ENCODE measurements at places on chromosomes 4 and X.

- no peak for DNase-seq
Measured at GRCh38 chr4:104866809-104867208, 279.9 kb upstream of the TET2 start.

GRCh38 chr4:142565771-142566170 is 280.3 kb downstream of the INPP4B start:
- DNase-seq: no peak

GRCh38 chrX:36007207-36007606 is 87.7 kb downstream of the CFAP47 start:
- no peak for DNase-seq

DNA sequence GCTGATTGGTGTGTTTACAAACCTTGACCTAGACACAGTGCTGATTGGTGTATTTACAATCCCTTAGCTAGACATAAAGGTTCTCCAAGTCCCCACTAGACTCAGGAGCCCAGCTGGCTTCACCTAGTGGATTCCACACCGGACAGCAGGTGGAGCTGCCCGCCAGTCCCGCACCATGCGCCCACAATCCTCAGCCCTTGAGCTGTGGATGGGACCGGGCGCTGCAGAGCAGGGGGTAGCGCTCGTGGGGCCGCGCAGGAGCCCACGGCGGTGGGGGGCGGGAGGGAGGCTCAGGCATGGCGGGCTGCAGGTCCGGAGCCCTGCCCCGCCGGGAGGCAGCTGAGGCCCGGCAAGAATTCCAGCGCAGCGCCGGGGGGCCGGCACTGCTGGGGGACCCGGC is 30.7 kb downstream of the MEPE start:
- no peak for DNase-seq

DNA sequence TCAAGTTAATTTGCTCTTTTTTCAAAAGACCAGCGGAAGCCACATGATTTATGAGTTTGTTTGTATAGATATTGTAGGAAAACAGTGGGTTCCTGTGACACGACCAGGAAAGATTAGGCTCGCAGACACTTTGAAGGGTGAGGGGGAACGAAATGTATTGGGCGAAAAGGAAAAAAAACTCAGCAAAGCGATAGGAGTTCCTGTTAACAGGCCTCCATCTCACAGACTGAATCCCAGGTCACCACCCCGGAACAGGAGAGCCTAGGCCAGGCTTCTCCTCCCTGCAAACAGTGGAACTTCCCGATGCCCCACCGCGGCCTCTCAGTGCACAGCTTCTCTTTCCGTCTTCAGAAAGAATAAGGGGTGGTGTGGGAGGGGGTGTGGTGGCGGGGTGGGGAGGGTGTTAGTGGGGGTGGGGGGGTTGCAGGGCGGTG is 181.8 kb upstream of the GPRIN3 start:
- no peak for DNase-seq

DNA sequence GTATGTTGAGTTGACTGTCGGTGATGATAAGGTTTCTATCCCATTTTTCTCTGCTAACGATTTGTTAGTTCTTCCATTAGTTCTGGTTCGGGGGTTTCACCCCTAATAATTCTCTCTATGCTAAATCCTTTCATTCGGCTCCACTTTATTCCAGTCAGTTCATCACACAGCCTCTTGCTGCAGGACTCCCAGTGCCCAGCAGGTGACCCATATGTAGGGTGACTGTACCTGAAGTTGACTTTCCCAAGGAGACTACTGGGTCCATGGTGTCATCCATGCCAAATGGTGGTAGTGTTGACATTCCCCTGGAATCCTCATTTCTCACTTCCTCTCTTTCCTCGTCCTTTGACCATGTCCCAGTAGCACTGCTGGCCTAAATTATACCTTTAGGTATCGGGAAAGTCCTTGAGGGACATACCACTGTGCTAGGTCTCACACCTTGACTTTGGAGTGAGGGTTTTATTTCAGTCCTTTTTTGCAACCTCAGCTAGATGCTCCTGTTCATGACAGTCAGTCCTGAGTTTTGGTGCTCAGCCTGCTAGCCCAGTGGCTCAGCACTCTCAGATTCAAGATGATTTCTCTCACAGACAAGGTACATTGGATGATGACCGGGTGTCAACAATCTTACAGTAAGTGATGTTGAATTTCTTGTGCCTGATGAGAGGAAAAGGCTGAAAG is 105.1 kb upstream of the ARHGAP24 start:
- no peak for DNase-seq

DNA sequence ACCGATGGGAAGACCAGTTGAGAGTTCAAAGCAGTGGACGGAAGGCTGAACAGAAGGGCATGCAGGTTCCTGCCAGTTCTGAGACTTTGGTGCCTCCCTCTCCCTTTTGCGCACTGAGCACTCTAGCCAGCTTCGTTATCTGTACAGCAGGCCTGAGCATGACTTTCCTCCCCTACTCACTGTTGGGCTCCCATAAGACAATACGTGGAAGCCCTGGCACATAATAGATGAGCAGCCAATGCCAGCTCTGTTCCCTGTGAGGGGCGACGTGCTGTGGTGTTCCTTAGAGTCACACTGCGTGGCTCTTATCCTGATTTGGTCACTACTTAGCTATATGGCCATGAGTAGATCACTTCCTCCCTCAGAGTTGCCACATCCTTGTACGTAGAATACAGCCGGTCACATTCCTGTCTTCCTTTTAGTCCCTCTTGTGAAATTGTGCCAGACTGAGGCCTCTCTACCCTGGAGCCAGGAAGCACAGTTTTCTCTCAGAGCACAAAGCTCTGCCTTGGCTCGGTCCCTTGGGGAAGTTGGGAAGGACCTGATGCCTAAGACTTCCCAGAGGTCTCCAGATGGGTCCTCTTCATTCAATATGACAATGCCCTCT is 160.4 kb upstream of the MAMLD1 start:
- no peak for DNase-seq

DNA sequence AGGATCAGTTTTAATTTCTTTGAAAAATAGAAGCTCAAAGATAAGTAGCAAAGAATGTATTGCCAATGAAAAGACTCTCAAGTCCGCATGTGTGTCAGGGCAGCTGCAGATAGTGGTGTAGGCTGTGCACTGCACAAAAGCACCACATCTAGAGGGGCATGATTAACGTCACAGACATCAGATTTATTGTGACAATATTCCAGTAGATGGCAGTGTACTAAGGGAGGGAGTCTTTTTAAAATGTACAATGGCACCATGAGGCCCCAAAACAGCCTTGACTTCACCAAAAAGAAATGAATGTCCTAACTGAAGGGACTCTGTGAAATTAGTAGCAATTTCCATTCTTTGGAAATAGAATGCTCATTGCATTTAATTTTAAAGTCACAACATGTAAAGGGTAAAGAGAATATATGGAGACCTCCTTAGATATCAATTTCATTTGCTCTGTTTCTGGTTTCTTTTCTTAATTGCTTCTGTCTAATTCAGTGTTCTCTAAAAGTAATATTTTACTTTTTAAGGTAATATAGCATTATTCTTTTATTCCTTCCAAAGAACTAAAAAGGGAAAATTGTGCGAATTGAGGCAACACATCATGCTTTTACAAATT is 98.4 kb downstream of the ZNF827 start:
- peak; percentile 5 for DNase-seq

DNA sequence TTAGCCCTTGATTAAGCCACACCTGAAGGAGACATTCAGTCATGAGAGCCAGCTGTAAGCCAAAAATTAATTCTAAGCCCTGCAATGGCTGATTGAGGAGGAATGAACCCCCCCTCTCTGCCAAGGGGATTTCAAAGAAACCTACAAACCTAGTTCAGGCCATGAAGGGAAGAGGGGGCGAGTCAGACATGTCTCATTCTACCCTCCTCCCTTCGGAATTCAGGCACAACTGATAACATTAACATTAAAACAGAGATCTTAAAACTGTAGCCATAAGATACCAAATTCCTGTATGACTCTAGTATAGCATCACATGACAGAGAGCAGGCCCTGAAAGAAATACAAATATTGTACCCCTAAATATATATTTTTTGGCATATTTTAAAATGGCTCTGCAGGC is 40.4 kb upstream of the AFAP1 start:
- no peak for DNase-seq

GRCh38 chrX:47796433-47796906 is 40.2 kb upstream of the ZNF81 start:
- DNase-seq: no peak

DNA sequence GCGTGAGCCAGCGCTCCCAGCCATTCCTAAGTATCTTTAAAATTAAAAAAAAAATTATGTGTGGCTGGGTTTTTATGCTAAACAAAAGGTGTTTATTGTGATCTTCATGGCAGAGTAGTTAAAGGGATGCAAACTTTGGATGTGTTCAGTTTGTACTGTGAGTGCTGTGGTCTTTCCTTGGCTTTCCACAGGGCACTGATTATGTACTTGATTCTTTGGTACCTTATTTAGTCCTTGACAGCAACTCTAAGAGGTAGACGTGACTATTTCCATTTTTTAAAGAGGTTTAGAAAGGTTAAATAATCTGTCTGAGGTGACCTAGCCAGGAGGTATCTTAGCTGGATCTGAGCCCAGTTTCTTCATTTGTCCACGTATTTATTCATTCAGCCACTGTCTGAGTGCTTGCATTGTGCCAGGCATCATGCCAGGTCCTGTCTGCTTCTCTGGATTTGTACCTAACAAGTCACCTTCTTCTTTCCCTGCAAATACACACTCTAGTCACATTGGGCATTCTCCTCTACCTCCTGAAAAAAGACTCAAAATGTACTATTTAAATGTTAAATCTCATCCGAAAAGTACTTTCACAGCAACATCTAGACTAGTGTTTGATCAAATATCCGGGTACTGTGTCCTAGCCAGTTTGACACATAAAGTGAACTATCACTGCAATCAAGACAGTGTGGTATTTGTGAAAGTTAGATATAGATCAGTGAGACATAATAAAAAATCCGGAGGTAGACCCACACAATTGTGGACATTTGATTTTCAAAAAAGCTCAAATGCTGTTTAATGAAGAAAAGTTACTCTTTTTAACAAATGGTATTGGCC is 31.5 kb downstream of the WWC2 start:
- peak; percentile 35 for DNase-seq

- no peak for DNase-seq
Measured at GRCh38 chr4:122861172-122861943, 34.7 kb downstream of the FGF2 start.

GRCh38 chr4:101232074-101232776 is 115.1 kb downstream of the PPP3CA start:
- DNase-seq: no peak

DNA sequence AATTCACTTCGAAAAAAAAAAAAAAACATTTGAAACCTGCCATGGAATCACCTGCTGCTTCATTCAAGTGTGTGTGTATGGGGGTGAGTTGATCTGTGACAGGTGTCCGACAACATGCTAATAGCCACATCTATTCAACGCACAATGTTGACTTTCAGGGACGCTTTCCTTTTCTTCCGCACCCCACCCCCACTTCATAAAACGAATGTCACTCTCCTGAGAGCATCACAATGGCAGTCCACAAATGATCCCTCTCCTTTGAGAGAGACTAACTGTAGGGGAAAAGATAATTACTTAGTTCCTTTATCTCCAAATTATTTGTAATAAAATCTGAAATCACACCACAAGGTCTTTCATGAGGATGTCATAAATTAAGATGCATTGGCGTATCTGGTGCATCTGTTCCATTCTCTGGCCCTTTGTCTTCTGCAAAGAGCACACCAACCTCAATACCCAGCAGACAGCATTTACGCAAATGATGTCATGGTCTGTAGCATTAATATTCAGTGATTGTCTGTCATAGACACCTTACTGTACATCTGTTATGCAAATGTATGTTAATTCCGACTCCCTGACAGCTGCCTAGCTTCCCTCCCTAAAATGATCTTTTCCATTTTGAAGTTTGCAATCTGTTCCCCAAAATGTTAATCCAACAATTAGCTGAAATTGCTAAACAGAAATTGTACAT is 640.0 kb upstream of the BOD1L1 start:
- DNase-seq: peak; percentile 21

- DNase-seq: no peak
Measured at GRCh38 chr4:183995570-183995969, 90.5 kb downstream of the STOX2 start.

GRCh38 chr4:173214231-173214630 is 45.6 kb downstream of the GALNT7 start:
- no peak for DNase-seq

DNA sequence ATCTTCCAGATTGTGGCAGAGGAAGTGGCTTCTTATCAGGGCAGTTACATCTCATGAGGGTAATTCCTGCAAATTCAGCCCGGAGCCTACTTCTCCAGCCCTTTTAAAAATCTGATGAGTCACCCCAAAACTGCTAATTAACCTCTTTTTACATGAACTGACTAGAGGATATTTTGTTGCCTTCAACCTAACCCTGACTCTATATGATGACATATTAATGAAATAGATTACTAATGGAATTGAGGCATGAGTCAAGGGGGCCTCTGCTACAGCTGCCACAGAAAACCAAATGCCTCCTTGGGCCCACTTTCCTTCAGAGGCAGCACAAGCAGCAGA is 72.5 kb downstream of the QRFPR start:
- no peak for DNase-seq

- no peak for DNase-seq
Measured at GRCh38 chr4:177480795-177481194, 38.6 kb upstream of the AGA start.

- DNase-seq: peak; percentile 54
Measured at GRCh38 chrX:85992811-85993229, 54.5 kb downstream of the CHM start.

GRCh38 chr4:98377559-98377958 is 116.4 kb downstream of the RAP1GDS1 start:
- no peak for DNase-seq

DNA sequence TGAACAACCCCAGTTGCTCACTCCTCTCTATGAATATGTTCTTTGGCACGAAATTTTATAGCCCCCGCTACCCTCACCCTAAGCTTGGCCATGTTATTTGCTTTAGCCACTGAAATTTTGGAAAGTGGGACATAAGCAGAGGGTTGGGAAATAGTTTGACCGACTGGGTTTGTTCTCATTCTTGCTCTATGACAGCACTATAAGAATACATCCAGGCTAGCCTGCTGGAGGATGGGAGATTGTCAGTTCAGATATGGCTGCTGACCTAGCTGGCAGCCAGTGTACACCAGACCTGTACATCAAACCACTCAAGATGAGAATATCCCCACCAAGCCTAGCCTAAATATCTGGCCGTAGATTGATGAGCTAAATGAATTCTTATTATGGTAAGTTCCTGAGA is 298.1 kb downstream of the PDGFC start:
- DNase-seq: no peak

DNA sequence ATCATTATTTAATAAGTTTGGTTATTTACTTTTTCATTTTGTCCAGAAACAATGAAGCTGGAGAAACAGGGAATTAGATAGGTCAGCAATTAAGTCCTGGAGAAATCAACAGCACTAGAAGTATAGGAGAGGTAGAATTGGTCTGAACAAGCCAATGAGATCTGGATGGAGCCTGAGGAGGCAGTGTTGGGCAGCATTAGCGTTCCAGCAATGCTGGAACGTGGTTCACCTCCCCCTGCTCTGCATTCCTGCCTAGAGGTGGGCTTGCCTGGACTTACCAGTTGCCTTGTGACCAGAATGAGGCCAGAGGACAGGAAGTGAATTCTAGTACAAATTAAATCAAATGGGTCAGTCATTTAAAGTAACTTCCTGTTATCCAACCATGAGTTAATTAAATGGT is 4.6 kb downstream of the RASSF6 start:
- no peak for DNase-seq

- DNase-seq: no peak
Measured at GRCh38 chr4:73676861-73677323, 56.7 kb upstream of the RASSF6 start.
